Activated CD8-positive, alpha-beta T cell treated with anti-CD3 and anti-CD28 coated beads, Interleukin-2, amount 10 ng/mL, durations not matched to agents 7 days and 5 days (primary cell): ENCODE measurements at places on chromosomes 7 and 10.

DNA sequence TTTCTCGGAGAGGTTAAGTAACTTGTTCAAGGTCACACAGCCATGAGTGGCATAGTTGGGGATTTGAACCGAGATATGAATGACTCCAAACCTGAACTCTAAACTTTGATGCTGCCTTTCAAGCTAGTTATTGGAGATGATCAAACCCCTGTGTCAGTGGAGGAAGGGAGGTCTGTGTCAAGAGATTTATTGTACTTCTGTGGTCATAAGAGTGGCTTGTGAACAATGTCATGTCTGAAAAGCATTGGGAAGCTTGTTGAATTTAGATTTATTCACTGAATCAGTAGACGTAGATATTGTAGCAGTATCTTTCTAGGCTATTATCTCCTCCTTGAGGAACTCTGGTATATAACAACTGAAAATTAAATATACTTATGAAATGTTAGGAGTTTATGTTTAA, 27.3 kb downstream of the SNX10 start:
- DNase-seq = no peak
- no peaks in the 10 kb centered on the region for H3K4me1 ChIP-seq
- peaks cover 21% of the 10 kb centered on the region for H3K36me3 ChIP-seq
- H3K27ac ChIP-seq = no peak overlapping the region

DNA sequence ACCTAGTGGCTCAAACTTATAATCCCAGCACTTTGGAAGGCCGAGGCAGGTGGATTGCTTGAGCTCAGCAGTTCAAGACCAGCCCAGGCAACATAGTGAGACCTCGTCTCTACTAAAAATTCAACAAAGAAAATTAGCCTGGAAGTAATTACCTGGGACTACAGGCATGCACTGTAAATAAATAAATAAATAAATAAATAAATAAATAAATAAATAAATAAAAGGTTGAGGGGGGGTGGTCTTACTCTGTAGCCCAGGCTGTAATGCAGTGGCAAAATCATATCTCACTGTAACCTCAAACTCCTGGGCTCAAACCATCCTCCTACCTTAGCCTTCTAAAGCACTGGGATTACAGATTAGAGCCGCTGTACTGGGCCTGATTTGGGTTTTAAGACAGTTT, 50.5 kb downstream of the RALA start:
- H3K27ac ChIP-seq = no peak overlapping the region
- H3K4me3 ChIP-seq = no peak overlapping the region
- no peak for DNase-seq
- H3K4me1 ChIP-seq = no peaks in the 10 kb centered on the region

DNA sequence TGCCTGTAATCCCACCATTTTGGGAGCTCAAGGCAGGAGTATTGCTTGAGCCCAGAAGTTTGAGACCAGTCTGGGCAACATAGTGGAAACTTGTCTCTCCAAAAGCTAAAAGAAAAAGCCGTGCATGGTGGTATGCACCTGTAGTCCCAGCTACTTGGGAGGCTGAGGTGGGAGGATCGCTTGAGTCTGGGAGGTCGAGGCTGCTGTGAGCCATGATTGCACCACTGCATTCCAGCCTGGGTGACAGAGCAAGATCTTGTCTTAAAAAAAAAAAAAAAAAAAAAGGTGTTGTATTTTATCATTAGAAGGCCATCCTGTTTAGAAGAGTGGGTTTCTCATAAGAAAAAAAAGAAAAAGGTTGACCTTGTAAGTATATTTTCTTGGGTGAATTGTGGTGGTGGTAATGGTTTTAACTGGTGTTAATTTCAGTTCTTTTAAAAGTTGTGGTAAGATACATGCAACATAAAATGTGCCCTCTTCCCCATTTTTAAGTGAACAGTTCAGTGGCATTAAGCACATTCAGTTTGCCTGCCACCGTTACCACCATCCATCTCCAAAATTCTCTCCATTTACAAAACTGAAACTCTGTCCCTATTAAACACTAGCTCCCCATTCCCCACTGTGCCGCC, 34.7 kb downstream of the GRIFIN start:
- H3K27me3 ChIP-seq = no peaks in the 10 kb centered on the region
- no peak overlapping the region for H3K27ac ChIP-seq
- H3K36me3 ChIP-seq = peaks cover 39% of the 10 kb centered on the region
- H3K4me3 ChIP-seq = no peak overlapping the region

- H3K4me3 ChIP-seq = no peak overlapping the region
- no peak overlapping the region for H3K27ac ChIP-seq
- no peak for DNase-seq
- peaks cover 4% of the 10 kb centered on the region for H3K36me3 ChIP-seq
- no peaks in the 10 kb centered on the region for H3K4me1 ChIP-seq
These were observed 90.5 kb upstream of the SVIL start for GRCh38 chr10:29725133-29725720.

DNA sequence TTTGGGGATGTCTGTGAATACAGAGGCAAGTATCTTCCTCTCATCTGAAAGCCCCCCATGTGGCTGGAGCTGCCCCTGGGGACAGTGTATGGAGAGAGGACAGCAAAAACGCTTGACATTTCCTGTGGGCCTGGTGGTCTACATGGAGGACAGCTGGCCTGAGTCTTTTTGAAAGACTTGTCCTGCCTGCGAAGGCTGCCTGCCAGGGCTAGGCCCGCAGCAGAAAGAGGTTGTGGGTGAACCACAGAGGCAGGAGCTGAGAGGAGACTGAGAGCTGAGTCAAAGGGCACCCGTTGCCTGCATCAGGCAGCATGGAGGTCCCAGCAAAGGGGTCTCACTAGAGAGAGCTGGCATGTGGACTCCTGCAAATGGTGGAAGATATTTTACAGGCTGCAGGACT, 66.4 kb downstream of the KAT6B start:
- H3K36me3 ChIP-seq = peaks cover 6% of the 10 kb centered on the region
- peak overlapping the region; percentile 22 for H3K27ac ChIP-seq
- no peaks in the 10 kb centered on the region for H3K27me3 ChIP-seq
- no peak for DNase-seq
- no peak overlapping the region for H3K4me3 ChIP-seq
- peaks cover 27% of the 10 kb centered on the region for H3K4me1 ChIP-seq

DNA sequence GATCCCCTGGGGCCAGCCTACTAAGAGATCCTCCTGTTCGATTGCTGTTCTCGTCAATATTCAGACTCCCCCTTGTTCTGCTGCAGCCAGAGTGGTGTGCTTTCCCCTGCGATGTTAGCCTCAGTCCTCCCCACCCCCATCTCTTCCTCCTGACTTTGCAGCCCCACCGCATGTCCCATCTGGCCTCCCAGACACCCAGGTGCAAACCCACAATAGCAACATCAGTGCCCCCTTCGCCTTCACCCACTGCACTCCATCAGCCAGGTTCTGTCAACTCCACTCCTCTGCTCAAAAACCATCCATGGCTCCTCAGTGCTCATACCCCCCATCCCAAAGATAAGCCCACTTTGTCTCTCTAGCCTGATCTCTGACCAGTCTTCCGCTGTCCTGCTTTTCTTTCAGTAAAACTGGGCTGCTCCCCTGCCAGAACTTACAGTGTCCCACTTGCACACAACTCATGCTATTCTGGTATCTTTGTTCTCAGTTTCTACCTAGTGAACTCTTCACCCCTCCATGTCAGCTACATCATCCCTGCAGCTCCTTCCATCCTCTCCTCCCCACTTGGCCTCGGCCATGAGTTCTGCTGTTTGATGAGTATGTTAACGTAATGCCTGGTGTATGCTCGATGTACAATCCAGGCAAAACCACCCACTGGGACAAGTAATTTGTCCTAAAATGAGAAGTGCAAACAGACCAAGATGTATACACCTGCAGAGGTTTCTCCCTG, 26.6 kb downstream of the COL13A1 start:
- peaks cover 20% of the 10 kb centered on the region for H3K27me3 ChIP-seq
- peaks cover 7% of the 10 kb centered on the region for H3K4me1 ChIP-seq
- H3K36me3 ChIP-seq = no peaks in the 10 kb centered on the region
- no peak overlapping the region for H3K27ac ChIP-seq

DNA sequence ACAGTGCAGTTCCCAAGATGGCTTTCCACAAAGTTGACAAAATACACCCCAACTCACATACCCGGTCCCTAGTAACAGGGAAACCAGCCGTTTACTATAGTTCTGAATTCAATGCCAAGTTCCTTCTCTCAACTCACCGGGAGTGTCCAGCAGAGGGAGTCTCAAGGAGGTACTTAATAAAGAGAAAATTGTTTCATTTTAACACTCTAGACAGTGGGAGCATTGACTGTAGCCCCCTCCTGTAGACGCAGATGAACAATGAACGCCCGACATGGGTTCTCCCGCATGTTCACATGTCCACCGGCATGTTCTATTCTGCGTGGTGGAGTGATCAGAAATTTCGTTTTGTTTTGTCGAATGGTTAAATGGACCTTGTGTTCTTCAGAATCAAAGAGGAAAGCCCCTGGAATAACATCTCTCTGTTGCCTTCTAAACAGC, 1.9 kb downstream of the HIPK2 start:
- peaks cover 16% of the 10 kb centered on the region for H3K36me3 ChIP-seq
- H3K4me3 ChIP-seq = peak overlapping the region; percentile 94
- H3K27ac ChIP-seq = peak overlapping the region; percentile 23

DNA sequence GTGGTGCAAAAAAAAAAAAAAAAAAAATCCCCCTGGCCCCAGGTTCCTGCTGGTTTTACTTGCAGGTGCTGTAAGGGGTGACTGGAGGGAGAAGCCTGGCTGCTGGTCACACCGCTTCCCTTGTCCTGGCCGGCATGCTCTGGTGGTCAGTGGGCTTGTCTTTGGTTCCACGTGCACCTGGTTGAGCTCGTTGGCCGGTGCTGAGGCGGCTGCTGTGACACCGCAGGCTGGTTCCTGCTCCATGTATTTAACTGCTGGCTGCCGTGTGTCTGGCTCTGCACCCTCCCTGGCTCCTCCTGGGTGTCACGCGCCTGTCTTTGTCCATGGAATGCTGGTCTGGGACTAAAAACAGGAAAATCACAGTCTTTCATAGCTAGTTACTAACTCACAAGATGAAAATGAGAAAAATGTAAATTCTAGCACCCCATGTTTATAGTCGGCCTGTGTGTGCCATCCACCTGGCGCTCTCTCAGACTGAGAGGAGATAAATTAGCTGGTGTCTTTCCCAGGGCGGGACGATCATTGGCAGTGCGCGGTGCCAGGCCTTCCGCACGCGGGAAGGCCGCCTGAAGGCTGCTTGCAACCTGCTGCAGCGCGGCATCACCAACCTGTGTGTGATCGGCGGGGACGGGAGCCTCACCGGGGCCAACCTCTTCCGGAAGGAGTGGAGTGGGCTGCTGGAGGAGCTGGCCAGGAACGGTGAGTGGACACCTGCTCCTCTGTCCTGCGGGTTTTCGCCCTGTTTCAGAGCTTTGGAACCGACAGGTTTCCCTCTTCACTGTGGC, 33.7 kb downstream of the PFKP start:
- H3K27me3 ChIP-seq = no peaks in the 10 kb centered on the region
- no peak for DNase-seq
- no peak overlapping the region for H3K27ac ChIP-seq
- peaks cover 11% of the 10 kb centered on the region for H3K4me1 ChIP-seq
- peaks cover 60% of the 10 kb centered on the region for H3K36me3 ChIP-seq

DNA sequence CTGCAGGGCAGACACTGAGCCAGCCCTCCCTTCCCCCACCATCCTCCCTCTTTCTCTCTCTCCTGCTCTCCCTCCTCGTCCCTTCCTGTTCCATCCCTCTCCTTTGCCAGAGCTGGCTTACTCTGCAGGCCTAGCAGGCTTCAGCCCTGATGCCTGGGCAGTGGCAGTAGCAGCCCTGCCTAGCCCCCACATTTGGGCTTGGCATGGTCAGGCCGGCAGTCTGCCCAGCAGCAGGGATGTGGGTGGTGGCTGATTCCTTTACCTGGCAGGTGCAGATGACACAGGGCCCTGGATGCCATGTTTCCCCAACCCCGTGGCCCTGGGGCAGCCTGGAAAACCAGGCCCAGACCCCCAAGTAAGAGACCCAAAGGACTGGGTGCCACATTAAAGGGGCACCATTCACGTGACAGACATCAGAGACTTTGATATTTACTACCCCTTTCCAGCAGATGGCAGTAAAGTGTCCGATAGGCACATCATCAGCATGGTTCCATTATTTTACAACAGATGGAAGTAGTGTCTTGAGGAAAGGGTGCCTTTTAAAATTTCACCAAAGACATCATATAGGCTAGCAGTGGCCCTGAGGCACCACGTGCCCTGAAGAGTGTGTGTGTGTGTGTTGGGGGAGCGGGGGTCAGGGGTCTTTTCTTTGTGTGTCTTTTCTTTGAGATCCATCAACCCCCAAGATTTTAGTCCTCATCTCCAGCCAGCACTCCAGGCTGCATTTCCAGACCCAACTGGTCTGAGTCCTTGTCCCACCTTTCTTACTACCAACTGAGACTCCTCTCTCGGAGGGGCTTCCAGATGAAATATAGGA, 5.9 kb downstream of the KCP start:
- peaks cover 3% of the 10 kb centered on the region for H3K4me1 ChIP-seq
- no peaks in the 10 kb centered on the region for H3K36me3 ChIP-seq
- DNase-seq = peak; percentile 52
- no peak overlapping the region for H3K4me3 ChIP-seq
- peaks cover 19% of the 10 kb centered on the region for H3K27me3 ChIP-seq

DNA sequence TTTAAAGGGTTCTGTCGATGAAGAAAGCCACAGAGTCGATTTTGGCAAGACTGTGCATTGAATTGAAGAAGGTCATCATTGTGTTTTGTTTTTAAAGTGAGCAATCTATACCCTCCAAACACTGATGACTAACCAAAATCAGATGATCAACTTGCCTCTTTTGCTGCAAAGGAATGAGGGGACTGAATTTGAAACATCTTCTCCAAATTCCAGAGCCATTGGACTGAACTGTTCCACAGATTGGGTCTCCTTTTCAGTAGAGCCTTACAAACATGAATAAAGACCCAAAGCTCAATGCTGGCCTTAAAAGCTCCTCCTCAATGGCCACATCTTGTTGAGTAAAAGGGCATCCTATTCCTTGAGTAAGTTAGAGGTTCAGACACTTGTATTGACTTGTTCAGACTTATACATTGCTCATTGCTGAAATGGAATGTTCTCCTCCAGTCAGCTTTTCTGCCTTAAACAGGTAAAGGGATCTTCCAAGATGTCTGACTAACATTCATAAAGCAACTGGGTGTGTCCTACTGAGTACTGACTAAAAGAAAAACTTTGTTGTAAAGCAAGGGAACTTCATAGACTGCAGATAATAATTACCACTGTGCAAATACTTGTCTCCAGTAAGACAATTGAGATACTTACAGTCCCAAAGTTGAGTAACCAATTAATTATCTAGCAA, 630.6 kb downstream of the KCNMA1 start:
- H3K4me3 ChIP-seq = no peak overlapping the region
- no peaks in the 10 kb centered on the region for H3K4me1 ChIP-seq
- H3K27ac ChIP-seq = no peak overlapping the region

DNA sequence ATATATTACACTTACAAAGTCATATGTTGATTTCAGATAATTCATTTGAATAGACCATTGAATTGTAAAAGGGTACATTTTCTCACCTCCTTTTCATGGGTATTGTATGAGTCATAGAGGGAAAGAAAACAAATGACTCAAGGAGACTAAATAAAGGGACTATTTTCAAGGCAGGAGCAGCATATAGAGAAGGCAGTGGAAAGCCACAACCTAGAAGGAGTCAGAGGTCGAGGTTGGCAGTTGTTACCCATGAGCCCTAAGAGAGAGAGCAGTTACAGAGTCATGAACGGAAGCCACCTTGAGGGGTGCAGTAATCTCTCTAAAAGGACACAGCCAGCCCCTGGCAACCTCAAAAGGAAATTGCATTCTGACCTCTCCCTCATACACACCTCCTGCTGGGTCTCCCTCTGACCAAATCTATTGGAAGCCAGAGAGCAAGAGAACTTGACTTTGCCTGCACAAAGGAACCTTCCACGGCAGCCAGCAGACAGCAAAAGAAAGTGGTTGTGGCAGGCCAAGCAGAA, 137.9 kb downstream of the GRM8 start:
- no peaks in the 10 kb centered on the region for H3K27me3 ChIP-seq
- no peak for DNase-seq
- H3K27ac ChIP-seq = no peak overlapping the region
